ENCODE measurements at places on chromosomes 7 and 10.
A peak's percentile ranks its signal among the peaks of the same experiment; 100 is the strongest.

- no peak for DNase-seq
Measured at GRCh38 chr7:42414941-42415505, 178.0 kb upstream of the GLI3 start.

DNA sequence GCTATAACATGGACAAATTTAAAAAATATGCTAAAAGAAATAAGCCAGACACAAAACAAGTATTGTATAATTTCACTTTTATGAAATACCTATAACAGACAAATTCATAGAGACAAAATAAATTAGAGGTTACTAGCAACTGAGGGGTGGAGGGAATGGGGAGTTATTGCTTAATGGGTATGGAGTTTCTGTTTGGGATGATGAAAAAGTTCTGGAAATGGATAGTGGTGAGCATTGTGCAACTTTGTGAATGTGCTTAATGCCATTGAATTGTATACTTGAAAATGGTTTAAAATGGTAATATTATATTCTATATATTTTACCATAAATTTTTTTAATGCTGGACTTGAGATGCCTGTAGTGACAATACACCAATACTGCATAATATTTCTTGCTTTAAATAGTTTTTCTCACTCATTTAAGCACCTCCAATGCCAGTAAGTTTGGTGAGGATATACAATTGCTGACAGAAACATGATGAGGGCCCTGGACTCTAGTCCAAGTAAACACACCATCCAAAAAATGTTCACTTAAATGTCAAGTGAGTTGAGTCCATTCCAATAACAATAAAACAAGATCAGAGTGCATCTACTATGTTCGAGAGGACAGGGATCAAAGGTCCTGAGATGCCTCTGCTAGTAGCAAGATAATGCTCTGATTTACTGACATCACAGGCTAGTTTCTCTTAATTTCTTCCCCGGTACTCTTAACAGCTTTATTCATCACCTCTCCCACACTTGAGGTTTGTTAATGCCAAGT, 71.9 kb downstream of the NT5C2 start:
- no peak for DNase-seq

- DNase-seq: no peak
Measured at GRCh38 chr10:117135026-117135372, 3.1 kb downstream of the VAX1 start.

DNA sequence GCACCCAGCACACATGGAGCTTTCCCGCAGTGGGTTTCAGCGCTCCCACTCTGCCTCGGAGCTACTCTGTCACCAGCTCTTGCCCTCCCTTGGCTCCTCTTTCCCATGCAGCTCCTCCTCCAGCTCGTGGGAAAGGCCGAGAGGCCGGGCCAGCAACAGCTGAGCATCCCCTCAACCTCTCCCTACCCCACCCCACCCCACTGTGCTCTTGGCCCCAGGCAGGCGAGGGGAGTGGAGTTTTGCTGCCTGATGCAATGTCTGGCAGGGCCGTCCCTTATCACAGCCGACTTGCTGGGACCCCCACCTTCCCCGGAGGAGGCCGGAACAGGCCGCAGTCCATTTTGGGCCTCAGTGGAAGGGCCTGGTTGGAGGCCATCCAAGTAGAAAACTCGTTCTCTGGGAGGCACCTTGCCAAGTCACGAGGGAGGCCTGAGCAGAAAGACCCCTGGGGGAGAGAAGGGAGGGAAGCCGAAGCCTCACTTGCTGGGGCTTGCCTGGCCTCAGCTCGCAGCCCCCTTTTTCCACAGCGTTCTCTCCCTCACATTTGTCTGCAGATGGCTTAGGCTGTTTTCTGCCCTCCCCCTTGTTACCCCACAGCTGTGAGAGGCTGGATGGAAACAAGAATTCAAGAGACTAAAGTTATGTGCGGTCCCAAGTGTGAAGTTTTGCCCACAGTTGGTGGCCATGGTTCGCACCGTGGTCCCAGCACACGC, 35.3 kb downstream of the CHST3 start:
- DNase-seq: no peak

GRCh38 chr7:78039790-78040776, 241.5 kb downstream of the PHTF2 start:
- DNase-seq: peak; percentile 43

GRCh38 chr10:78727728-78728127, 341.0 kb upstream of the ZMIZ1 start:
- no peak for DNase-seq

GRCh38 chr10:120007261-120007660, 114.7 kb downstream of the SEC23IP start:
- no peak for DNase-seq

GRCh38 chr7:108286290-108286904, 156.2 kb upstream of the LAMB4 start:
- no peak for DNase-seq

GRCh38 chr10:87771871-87772500, 46.0 kb downstream of the ATAD1 start:
- DNase-seq: peak; percentile 32

DNA sequence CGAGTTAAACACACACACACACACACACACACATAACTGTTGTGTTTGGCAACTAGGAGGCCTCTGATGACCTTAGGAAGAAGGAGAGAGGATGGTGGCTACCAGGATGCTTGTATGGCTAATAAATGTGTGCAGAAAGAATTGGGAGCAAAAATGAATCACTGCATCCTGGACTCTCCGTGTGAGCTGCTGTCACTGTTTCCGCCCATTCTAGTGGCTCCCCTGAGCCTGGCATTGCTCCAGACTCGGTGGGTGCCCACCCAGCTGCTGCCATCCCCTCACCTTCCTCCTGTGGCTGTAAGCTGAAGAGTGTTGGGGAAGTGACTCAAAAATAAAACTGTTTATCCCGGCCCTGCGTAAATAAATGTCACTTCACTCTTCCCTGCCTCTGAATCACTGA, 149.5 kb upstream of the MINDY3 start:
- no peak for DNase-seq

- DNase-seq: no peak
Measured at GRCh38 chr7:128164955-128165670, 76.0 kb upstream of the LEP start.

GRCh38 chr10:103544657-103545310, 51.3 kb downstream of the NEURL1 start:
- DNase-seq: no peak

DNA sequence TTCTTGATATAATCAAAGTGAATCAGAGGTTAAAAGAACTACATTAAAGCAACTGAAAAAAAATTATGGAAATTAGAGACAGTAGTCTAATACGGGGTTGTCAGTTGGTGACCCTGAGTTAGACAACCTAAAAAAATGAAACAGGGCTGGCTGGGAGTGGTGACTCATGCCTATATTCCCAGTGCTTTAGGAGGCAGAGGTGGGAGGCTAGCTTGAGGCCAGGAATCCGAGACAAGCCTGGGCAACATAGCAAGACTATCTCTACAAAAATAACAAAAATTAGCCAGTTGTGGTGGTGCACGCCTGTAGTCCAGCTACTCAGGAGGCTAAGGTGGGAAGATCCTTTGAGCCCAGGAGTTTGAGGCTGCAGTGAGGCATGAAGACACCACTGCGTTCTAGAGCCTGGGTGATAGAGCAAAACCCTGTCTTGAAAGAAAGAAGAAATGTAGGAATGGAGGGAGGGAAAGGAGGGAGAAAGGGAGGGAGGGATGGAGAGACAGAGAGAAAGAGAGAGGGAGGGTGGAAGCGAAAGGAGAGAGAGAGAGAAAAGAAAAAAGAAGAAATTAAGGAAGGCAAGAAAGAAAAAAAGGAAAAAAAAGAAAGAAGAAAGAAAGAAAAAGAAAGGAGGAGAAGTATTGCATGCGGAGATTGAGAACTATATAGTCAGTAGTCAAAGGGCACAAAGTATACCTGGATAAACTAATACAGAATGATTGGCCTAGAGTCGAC, 166.1 kb downstream of the TPST1 start:
- DNase-seq: no peak

DNA sequence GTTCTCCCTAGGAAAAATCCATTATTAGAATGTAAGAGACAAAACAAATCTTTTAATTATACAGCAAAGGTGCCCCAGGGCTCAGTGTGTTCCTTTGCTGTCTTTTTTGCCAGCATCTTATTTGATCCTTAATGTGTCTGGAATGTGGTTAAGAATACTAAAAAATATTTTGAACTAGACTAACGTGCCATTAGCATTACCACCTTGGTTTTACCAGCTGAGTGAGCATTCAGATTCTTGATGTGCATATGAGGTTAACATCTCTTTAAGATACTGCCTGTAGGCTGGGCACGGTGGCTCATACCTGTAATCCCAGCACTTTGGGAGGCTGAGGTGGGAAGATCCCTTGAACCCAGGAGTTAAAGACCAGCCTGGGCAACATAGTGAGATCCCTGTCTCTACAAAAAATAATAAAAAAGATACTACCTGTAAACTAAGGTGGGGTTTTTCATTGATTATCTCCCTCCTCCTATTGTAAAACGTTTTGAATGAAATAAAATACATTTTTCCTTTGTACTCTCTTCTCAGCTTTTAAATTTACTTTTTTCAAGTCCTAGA, 96.6 kb downstream of the CCNY start:
- no peak for DNase-seq

GRCh38 chr7:28044825-28045224, 135.8 kb downstream of the JAZF1 start:
- DNase-seq: no peak

DNA sequence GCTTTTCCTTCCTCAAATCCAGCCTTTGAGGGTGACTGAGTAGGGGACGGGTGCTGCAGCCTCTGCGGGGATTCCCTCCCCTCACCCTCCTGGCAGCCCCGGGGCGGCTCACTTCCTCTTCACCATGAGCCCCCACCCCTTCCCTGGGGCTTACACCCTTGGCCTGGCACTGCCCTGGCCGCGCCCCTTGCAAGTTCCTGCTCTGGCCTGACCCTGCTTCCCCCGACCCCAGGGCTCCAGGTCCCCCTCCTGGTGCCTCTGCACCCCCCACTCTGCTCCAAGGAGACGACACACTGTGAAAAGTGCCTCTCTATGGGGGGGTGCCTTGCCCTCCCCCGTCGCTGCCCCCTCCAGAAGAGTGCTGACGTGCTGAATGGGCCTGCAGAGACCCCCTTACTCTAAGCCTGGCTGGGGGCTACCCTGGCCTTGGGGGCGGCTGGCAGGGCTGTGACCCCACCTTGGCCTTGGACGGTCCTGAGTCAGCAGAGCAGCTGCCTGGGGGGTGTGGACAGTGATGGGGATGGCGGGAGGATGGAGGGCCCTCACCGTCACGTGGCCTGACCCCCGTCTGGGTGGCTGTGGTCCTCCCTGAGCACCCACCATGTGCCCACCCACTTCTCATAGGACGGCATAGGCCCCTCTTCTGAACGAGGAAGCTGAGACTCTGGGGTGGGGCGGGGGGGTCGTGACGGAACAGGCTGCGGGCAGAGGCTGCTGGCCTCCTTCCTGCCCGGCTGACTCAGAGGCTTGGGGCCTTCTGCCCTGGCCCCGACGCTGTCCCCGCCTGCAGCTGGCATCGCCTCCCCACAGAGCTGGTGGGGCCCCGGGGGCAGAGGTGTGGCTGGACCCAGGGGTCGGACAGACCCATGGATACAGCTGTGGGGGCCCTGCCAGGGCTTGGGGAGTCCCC, 9.8 kb downstream of the LFNG start:
- peak; percentile 67 for DNase-seq

- DNase-seq: peak; percentile 33
Measured at GRCh38 chr10:87505366-87506111, 846 bp downstream of the MINPP1 start.

DNA sequence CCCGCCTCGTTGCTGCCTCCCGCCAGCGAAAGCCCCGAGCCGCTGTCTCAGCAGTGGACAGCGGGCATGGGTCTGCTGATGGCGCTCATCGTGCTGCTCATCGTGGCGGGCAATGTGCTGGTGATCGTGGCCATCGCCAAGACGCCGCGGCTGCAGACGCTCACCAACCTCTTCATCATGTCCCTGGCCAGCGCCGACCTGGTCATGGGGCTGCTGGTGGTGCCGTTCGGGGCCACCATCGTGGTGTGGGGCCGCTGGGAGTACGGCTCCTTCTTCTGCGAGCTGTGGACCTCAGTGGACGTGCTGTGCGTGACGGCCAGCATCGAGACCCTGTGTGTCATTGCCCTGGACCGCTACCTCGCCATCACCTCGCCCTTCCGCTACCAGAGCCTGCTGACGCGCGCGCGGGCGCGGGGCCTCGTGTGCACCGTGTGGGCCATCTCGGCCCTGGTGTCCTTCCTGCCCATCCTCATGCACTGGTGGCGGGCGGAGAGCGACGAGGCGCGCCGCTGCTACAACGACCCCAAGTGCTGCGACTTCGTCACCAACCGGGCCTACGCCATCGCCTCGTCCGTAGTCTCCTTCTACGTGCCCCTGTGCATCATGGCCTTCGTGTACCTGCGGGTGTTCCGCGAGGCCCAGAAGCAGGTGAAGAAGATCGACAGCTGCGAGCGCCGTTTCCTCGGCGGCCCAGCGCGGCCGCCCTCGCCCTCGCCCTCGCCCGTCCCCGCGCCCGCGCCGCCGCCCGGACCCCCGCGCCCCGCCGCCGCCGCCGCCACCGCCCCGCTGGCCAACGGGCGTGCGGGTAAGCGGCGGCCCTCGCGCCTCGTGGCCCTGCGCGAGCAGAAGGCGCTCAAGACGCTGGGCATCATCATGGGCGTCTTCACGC, 825 bp downstream of the ADRB1 start:
- no peak for DNase-seq

DNA sequence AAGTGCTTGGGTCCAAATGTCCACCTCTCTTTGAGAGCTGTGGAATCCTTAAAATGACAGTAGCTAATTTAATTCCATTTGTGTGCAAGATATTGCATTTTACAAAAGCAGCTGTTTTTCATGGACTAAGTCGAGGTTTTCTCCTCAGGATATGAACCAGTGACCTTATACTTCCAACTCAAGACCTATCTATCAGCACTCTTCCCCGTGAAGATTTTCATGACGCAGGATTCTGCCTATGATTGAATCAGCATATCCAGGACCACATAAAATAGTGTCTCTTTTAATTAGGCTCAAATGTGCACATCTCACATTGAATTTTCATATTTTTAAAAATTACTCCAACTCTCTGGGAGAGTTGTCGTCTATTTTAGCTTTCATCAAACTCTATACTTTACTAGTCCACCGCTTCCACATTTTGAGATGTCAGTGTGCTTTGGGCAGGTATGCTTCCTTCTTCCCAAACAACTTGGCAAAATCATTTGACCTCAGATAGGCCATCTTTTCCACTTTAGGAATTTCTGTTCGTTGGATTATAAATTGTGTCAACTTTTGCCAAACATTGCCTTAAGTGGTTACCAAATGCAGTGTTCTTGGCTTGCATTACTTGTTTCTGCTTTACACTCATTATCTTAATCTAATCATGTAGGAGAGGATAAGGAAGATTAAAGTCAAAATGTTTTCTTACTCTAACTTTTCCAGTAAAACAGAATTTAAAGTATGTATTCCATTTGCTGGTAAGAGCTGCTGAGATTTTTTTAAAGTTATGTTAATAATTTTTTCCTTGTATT, 39.4 kb downstream of the SEMA3A start:
- no peak for DNase-seq

Measured in CD4-positive, alpha-beta T cell treated with Interleukin-21 for 1 hour (primary cell).